ENCODE measurements at places on chromosomes 5 and 9.

GRCh38 chr9:33860200-33860871 lies 43.4 kb downstream of the UBE2R2 start:
- DNase-seq, result no peak

- DNase-seq, result no peak
Observed at GRCh38 chr5:65061250-65061973, 292.7 kb downstream of the CWC27 start.

DNA sequence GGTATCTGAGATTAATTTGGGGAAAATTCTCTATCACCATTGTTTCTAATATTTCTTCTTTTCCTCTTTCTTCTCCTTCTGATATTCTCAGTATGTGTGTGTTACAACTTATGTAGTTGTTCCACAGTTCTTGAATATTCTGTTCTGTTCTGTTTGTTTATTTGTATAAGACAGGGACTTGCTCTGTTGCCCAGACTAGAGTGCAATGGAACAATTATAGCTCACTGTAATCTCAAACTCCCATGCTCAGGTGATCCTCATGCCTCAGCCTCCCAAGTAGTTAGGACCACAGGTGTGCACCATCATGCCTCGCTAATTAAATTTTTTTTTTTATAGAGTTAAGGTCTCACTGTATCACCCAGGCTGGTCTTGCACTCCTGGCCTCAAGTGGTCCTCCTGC lies 145.8 kb upstream of the TUT7 start:
- no peak for DNase-seq

DNA sequence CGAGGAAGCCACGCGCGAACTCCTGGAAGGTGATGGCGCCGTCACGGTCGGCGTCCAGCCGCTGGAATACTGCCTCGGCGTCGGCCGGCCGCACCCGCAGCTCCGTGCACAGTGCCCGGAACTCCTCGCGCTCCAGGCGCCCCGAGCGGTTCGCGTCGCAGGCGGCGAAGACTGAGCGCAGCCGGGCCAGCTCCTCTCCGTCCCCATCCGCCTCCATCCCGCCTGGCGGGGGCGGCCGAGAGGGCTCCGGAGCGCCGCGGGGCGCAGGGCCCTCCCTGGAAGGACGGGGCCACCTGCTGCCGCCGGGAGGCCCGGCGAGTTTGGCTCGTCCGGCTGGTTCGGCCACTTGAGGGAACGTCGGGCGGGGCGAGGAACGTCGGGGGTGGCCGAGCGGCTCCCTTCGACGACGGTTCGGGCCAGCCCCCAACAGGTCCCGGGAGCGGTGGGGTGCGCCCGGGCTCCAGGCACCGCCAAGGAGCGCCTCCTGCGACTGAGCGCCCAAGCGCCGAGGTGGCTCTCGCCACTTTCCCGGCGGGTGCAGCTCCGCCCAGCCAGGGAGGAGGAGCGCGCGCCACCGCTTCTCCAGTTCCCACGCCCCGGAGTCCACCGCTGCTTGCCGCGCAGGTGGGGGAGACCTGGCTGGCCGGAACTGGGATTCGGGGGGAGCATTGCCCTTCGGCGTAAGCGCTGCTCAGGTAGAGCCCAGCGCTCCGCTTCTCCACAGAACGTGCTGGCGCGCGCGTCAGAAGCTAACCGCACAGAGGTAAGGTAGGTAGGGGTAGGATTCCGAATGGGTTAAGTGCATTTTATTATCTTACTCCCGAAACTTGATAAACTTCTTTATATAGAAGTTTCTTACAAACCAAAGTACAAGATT lies at the start of gene RASEF:
RASEF (minus strand) TSS at position 492 of the 877 bp plus-strand sequence; CDS start at position 217, 275 bp downstream.
- DNase-seq, result no peak

GRCh38 chr9:121773286-121773953 lies 122.0 kb downstream of the DAB2IP start:
- no peak for DNase-seq

DNA sequence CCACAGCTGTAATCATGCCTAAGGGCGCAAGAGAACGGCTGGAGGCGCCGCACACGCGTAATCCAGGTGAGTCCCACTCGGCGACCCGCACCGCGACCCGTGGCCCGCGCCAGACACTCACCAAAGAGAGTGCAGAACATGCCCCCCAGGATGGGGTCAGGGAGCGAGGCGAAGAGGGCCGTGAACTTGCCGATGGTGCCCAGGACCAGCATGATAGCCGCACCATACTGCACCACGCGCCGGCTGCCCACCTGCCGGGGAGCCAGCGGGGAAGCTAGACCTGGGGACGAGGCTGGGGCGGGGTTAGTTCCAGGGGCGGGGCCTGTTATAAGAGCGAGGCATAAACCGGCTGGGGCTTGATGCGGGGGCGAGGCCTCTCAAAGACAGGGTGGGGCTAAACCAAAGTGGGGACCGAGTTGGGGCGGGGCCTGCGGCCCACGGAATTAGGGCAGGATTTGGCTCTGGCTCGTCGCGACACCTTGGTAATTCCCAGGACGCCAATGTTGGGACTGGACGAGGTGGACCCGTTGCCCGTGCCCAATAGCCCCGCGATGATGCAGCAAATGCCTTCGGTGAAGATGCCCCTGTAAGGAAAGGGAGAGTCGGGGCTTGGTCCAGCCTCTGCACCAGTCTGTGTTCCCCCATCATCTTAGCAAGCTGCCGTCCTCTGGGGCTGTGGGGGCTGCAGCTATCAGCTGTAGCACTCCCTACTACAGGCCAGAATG lies 4.8 kb downstream of the SLC23A1 start:
- DNase-seq, result no peak

DNA sequence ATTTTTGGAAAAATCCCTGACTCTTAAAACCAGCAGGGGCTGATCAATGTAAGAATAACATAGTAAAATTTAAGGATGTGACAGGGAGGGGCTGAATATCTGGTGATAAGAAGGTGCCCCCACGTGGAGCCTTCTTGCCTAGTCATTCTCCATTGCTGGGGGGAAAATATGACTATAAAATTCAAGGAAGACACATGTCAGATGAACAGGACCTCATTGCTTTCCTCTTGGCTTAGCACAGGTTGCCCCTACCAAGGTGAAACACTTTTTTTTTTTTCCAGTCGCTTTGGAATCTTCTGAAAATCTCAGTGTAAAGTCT lies 310.9 kb downstream of the EFNA5 start:
- DNase-seq, result no peak

DNA sequence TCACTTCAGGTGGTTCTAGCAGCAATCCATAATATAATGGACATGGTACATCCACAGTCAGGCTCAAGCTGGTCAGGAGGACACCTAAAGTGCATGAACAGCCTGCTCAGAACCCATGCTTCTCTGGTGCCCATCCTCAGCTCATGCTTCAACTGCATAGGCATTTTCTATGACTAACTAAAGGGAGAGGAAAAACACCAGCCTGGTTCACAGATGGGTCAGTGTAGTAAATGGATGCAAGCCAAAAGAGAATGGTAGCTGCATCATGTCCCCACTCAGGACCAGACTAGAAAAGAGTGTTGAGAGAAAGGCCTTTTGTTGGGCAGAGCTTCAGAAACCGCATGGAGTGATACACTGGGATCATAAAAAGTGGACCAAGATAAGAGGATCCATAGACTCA lies 556.6 kb downstream of the TLE1 start:
- DNase-seq, result no peak

DNA sequence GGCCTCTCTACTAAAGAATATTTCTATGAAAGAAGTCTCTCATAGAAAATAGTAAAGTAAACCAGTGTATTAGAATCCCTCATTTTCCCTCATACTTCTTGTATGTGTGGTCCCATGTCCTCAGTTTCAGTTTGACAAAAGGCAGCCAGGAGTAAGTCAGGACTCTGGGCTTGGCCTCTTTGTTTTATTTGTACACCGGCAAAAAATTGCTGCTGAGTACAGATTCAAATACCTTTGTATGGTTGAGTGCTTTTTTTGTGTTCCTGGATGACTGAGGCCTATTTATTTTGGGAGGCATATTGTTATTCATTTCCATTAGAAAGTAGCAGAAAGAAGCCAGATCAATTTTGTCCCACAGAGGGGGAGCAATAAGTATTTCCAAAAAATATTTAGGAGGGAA lies 47.3 kb upstream of the CEP78 start:
- no peak for DNase-seq

DNA sequence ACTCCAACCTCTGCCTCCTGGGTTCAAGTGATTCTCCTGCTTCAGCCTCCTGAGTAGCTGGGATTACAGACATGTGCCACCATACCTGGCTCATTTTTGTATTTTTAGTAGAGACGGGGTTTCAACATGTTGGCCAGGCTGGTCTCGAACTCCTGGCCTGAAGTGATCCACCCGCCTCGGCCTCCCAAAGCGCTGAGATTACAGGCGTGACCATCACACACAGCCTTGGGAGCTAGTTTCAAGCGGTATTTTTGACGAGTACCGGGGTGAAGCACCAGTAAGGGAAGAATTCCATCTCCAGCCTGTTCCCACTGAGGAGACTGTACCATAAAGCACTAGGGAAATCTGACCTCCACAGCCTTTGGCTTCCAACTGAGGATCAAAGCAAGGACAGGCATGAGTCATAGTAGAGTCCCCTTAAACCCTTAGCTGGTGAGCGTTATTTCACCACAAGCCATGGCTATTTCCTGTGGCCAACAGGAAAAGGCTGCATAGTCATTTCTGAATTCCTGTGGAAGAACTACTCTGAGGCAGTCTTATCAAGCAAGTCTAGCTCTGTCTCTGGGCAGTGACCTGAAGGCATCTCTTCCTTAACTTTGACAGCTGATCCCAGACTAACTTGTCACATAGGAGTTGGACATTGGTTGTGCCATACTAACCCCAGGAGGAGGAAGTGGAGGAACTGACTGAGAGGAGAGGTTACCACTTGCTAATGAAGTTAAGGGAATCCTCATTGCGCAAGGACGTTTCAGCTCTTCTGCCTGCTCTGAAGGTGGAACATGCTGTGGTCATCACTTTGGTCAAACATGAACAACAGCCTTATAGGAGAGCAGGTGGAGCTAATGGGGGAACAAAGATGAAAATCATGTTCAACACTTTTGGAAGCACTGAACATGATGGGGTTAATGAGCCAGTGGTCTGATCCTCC lies 85.8 kb upstream of the DMRT1 start:
- no peak for DNase-seq

DNA sequence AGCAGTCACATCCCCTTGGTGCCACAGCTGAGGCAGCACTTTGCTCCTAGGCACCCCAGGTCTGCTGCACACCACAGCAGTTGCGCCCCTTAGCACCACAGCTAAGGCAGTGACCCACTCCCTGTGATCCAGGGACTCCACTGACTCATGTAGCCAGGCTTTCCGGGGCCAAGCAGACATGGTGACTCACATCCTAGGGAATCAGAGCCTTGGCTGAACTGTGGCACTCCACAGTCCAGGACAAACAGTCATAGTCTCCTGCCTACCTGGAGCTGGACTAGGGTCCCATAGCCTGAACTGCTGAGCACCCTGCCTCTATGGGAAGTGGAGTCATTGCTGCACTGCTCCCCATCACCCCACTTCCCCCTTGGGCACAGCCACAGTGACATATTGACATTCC lies 338.7 kb downstream of the NPR3 start:
- DNase-seq, result no peak

DNA sequence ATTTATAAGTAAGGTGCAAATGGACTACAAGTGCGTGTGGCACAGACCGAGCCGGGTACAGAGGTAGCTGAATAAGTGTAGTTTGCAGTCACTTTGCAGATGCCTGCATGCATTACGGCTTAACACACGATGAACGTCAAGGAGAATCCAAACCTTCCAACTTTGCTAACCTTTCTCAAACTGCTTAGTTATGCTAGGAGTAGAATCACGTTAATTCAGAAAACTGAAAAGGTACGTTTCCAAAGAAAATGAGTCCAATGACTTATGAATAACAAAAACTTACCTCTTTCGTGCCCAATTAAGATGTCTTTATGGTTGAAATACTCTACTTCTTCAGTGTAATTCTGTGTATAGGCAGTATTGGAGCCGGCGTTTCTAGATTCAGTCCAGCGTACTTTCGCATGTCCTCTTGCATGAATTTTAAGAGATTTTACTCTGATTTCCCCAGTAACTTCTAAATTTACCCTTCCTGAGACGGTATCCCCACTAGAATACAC lies 539 bp downstream of the ARRDC3 start:
- no peak for DNase-seq

- DNase-seq, result no peak
Observed at GRCh38 chr9:76562511-76562911, 103.5 kb downstream of the GCNT1 start.

DNA sequence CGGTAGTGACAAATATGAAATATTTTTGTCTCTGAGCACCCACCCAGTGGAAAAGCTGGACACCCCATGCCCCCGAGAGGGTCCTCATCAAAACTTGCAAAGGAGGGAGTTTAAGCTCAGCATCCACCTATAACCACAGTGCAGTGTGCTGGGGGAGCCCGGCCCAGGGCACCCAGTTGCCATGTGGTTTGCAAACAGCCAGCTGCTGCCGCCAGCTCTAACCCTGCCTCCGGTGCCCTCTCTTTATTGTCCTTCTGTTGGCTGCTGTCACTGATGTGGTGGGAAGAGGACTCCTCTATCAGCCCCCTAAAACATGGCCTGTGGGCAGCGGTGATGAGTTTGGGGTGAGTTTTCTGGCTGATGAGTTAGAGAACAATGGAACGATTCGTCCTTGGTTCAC lies 160.9 kb upstream of the MVB12B start:
- no peak for DNase-seq

DNA sequence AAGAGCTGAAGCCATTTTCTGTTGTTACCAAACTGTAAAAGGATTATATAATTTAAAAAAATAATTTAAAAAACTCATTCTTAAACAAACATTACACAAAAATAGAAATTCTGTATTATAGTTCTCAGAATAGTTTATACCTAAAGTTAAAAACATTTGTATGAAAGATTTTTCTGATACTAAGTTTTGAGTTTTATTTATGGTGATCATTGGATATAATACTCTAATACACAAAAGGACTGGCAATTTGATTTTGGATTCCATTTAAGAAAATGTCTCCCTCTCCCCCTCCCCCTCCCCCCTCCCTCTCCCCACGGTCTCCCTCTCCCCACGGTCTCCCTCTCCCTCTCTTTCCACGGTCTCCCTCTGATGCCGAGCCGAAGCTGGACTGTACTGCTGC lies 37.7 kb upstream of the PDCL start:
- DNase-seq, result no peak

DNA sequence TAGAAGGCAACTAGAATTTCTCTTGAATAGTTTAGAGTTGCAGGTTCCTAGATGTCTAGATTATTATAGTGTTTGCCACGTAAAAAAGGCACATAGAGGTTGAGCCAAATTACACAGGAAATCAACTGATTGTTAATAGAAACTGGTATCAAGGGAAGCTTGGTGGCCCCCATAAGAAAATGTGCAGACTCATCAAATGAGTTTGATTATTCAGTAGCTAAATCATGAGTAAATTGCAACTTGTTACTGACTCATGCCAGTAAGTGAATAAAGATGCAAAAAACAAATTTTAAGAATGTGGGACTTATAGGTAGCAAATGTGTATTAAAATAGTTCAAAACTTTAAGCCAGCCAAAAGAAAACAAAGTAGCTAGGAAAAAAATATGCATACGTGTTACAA lies 1078.9 kb upstream of the CDH9 start:
- no peak for DNase-seq

DNA sequence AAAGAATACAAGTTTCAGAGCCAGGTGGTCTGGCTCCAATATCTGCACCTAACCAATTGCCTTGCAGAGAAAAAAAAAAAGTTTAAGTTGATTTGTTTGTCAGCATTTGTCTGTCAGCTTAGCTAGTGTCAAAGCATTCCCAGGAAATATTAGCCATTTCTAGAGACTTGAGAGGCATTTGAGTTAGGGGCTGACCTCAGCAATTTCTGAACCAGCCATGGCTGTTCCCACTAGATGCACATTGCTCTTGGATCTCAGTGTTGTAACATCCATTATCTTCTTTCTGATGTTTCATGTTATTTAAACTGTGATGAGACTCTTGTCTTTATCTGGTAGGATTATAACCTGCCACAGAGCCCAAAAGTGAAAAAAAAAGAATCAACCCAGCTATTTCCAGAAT lies 102.3 kb downstream of the NDUFAF2 start:
- no peak for DNase-seq
